Naive B cell (primary cell): ENCODE measurements at places on chromosomes 5 and 9. TPM values are rescaled to one million over a fixed set of nuclear protein-coding genes. Genes with fewer than 3 reads are reported as not detected.

- no peak for DNase-seq
Observed at GRCh38 chr5:174355208-174355612, 309.7 kb downstream of the NSG2 start.

- DNase-seq, result no peak
Observed at GRCh38 chr5:98763001-98763630, 10.3 kb upstream of the RGMB start.

DNA sequence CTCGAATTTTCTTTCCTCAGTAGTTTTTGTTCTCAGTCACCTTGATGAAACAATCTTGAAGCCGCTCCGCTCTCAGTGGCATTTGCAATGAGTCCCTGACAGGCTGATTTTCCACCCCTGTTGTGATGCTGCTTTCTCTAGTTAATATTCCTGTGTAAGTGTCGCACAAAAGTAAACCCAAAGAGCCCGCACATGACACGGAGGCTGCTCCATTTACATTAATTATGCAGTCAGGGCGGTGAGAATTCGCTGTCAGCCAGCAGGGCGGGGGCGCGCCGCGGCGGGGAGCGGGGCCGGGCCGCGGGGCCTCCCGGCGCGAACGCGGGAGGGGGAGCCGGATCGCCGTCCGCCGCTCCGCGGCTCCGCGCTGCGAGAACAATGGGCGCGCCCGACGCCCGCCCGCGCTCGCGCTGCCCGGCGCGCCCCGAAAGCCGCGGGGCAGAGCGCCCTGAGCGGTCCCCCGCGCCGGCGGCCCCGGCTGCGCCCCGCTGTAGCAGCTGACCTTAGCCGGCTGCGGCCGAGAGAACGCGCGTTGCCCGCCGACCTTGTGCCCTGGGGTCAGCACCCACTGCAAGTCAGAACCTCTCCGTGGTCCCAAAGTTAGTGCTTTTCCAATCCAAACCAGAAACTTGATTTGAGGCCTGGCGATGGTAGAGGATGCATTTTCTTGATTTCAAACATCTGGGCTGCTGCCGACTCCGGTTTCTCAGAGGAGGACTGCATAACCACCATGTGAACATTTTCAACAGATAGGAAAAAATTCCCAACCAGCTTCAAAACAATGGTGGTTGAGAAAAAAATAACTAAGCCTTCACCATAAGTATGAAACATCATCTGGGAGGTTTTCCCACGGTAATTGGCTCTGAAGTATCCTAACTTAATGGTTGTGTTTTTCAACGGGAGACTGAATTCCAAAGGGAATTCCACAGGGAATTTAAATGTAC, 142.6 kb downstream of the PBX3 start:
- peak; percentile 56 for DNase-seq

DNA sequence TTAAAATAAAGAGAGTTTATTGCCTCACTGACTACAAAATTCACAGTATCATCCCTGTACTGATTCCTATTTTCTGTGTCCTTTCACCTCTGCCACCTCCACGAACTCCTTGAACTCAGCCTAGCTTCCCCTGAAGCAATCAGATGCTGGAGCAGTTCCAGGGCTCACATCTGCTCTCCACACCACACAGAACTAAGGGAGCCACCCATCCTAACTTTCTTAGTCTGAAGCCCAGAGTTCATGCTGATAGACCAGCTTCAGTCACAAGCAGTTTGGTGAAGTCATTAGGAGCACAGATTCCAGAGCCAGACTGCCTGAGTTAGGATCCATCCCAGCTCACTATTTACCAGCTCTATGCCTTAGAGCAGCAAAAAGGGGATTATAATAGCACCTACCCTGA, 15.6 kb upstream of the EPB41L4A start:
- DNase-seq, result no peak

DNA sequence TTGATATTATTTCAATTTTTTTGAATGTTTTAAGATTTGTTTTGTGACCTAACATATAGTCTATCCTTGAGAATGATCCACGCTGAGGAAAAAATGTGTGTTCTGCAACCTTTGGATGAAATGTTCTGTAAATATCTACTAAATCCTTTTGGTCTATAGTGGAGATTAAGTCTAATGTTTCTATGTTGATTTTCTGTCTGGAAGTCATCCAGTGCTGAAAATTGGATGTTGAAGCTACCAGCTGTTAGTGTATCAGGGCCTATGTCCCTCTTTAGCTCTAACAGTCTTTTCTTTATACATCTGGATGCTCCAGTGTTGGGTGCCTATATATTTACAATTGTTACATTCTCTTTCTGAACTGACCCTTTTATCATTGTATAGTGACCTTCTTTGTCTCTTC, 422.3 kb downstream of the TMEM232 start:
- DNase-seq, result no peak

GRCh38 chr5:172802567-172803176, 31.4 kb upstream of the ERGIC1 start:
- DNase-seq, result no peak

- DNase-seq, result no peak
Observed at GRCh38 chr5:152736906-152737305, 331.8 kb upstream of the NMUR2 start.

GRCh38 chr5:98872674-98873073, 56.1 kb downstream of the CHD1 start:
- DNase-seq, result no peak

- no peak for DNase-seq
Observed at GRCh38 chr9:69218166-69218565, 44.1 kb downstream of the TJP2 start.

DNA sequence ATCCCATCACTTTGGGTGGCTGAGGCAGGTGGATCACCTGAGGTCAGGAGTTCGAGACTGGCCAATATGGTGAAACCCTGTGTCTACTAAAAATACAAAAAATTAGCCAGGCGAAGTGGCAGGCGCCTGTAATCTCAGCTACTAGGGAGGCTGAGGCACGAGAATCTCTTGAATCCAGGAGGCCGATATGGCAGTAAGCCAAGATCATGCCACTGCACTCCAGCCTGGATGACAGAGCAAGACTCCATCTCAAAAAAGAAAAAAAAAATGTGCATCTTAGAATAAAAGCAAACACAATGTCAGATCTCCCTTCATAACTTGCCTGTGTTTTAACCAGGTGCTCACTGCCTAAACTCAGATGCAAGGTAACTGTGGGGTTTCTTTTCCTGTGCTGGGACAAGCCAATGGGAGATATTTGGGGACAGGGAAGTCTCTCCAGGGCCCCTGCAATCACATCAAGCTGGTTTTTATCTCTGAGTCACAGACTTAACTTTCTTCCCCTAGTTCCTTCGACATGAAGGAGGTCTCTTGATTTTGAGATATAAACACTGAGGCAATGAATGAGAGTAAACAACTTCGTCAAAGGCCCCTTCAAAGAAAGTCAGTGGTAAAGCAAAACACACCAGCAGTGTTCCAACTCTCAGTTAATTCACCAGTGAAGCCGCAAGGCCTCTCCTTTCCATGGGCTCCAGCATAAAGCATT, 99.1 kb downstream of the SNX18 start:
- no peak for DNase-seq

DNA sequence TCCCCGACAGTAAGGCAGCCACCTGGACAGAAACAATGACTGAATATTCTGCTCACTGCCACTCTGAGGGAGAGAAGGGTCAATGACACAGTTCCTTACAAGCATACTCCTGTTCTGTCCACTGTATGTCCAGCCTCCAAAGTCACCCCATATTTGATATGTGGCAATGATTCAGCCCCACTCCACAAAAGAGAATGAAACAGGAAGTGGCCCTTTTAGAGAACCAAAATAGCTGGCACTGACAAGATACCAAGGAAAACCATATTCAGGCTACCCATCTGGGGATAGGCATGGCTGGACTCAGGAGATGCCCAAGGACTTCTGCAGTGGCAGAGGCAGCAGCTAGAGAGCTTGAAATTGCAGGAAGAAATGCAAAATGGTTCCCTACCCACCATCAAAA, 12.8 kb upstream of the GFRA3 start:
- no peak for DNase-seq

GRCh38 chr5:61623401-61624069, 291.5 kb downstream of the ZSWIM6 start:
- no peak for DNase-seq

- no peak for DNase-seq
Observed at GRCh38 chr9:135990468-135991429, 29.6 kb upstream of the UBAC1 start.

DNA sequence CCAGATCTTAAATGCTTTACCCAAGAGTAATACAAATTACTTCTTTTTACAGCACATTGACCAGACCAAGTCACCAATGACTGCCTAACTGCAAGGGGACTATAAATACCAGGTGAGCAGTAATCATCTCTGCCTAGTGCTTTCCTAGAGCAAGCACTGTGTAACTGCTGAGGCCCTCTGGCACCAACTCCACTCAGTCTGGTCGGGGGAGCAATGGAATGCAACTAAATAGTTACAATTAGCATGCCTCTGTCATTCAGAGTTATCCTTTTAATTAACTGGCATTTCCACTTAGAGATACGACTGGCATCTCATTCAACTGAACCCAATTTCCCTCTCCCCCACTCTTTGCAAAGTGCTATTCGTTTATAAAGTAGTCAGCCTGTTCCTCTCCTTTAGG, 1309.1 kb upstream of the DMAC1 start:
- no peak for DNase-seq

DNA sequence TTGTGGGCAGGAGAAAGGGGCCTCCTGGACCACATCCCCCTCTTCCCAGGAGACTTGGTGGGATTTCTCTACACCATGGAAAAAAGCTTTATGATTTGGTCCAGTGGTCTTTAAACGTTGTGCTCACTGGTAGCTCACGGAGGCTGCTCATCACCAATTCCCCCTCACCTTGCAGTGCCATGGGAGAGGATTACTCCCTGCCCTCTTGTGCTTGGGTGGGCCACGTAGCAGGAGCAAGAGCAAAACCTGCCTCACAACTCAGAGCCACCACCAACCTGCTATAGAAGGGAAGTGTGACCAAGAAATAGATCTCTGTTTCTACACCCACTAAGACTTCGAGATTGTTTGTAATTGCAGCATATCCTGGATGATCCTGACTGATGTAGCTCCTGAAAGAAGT, 42.2 kb upstream of the N4BP3 start:
- no peak for DNase-seq

- no peak for DNase-seq
Observed at GRCh38 chr9:137543237-137543963, 6.8 kb downstream of the PNPLA7 start.

DNA sequence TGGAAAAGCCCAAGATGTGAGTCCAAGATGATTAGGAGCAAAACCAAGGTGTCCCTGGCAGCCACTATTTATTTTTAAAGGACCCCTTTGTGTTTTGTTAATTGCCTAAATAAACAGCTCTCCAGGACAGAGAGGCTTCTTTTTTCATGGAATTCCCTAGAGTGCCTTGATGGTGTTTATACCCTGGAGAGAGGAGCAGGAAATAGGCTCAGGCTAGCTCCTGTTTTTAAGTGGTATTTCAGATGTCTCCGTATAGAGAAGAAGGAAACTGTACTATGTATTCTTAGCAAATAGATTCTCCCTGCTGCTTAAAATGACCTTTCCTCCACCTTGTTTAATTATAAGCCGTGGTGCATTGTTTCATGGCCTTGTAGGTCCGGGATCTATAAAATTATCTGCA, 292.4 kb downstream of the CD180 start:
- DNase-seq, result no peak

DNA sequence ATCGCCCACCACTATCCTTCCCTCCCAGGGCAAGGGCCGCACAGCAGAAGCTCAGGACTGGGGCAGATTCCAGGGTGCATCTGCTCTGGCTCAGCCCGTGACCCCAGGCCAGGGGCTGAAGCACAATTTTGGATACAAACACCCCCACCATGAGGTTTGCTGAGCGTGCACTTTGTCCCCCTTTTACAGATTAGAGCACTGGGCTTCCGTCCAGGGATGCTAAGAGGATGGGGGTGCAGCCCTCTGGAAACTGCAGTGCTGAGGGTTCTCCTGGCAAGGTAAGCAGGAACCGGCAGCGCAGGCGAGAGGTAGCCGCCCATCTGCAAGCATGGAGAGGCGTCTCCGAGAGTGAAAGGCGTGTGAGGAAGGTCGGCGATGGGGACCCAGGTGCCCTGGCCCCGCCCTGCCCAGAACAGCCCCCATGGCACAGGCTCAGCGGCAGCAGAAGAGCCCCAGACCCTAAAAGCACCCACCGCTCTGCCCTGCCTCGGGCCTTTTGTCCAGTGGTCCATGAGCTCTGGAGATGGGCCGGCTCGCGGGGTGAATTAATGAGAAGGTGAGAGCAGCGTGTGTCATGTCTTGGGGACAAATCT, 54.5 kb upstream of the OLFM1 start:
- DNase-seq, result no peak

DNA sequence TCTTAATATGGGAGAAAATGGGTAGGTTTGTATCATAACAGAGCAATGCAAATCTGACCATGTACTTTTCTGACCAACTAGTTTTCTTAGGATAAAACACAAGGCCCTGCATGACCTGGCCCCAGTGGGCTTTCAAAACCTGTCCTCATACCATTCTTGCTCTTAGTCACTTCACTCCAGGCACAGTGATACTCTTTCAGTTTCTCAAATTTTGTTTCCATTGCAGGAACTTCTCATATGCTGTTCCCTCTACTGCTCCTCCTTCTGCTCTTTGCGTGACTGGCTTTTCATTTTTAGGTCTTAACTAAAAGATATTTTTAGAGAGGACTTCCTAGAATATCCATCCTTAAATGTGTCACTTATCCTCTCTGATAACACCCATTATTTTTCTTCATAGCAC, 112.4 kb downstream of the INIP start:
- DNase-seq, result no peak

GRCh38 chr9:35976726-35977125, 18.8 kb upstream of the OR2S2 start:
- DNase-seq, result peak; percentile 60

GRCh38 chr5:145981589-145982571, 45.5 kb downstream of the SH3RF2 start:
- DNase-seq, result no peak

GRCh38 chr5:37603072-37603471, 224.0 kb downstream of the WDR70 start:
- no peak for DNase-seq

GRCh38 chr5:1131191-1131621, 19.3 kb upstream of the SLC12A7 start:
- DNase-seq, result no peak

DNA sequence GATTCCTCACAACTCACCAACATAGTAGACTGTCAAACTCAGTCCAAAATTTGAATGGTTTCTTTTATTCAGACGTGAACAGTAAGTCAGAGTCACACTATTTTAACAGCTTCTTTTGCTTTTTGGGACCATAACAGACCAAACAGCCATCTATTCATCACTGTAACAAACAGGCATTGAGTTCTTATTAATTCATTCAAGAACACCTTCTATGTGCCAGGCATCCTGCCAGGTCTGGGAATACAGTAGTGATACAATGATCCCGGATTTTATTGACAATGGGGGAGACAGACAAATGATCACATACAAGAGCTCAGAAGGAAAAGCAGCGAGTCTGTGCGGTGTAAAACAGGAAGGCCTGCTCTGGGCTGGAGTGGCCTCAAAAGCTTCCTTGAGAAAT, 153.3 kb upstream of the ERCC6L2 start:
- DNase-seq, result no peak

GRCh38 chr9:34556949-34557348, 32.6 kb downstream of the CNTFR start:
- DNase-seq, result no peak

RANBP3L gene
- not detected for polyA plus RNA-seq

MUSK gene
- polyA plus RNA-seq, result not detected

PTGR1 gene
- 0.32 TPM for polyA plus RNA-seq

PLK2 gene
- polyA plus RNA-seq, result 7.0 TPM

APBA1 gene
- not detected for polyA plus RNA-seq

STC2 gene
- not detected for polyA plus RNA-seq

IGIP gene
- 0.46 TPM for polyA plus RNA-seq

TEX48 gene
- not detected for polyA plus RNA-seq

AFF4 gene
- 50.3 TPM for polyA plus RNA-seq

NRARP gene
- polyA plus RNA-seq, result not detected

CDH9 gene
- not detected for polyA plus RNA-seq
